Body of pancreas (tissue), 4 donors: ENCODE measurements at places on chromosomes 6 and 20.
A peak's percentile ranks its signal among the peaks of the same experiment; 100 is the strongest.

- DNase-seq, result no peak
These were observed 15.0 kb upstream of the TBX18 start for GRCh38 chr6:84779380-84779779.

- no peak for DNase-seq
These were observed 9.8 kb downstream of the MMUT start for GRCh38 chr6:49453221-49453620.

GRCh38 chr20:59933296-59933848 is at the start of gene SYCP2:
Gene SYCP2 (minus strand): TSS chr20:59933637. CDS start chr20:59922413, 11,224 bp downstream.
- DNase-seq, result peak; percentile 73

DNA sequence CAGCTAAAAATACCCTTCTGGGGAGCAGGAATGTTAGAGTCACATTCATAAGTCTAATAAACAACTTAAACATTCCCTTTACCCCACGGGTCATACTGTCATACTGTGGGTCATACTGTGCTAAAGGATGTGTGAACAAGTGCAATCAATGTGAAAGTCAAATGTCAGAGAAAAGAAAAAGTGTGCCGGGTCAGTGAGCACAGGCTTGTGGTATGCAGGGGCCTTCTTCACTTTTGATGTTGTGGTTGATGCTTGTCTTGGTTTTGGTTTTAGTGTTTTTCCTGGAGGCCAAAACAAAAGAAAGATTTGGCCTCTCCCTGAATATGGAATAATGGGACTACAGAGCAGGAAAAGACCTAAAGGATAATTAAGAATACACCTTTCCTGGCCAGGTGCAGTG is 267.9 kb upstream of the PLN start:
- no peak for DNase-seq

- peak; percentile 84 for DNase-seq
These were observed 67.4 kb downstream of the ZBTB2 start for GRCh38 chr6:151323791-151324487.

GRCh38 chr20:49832632-49833327 is 20.2 kb downstream of the SLC9A8 start:
- no peak for DNase-seq

- DNase-seq, result no peak
These were observed 158.4 kb upstream of the SIM1 start for GRCh38 chr6:100622907-100623692.

GRCh38 chr6:31579119-31579505 is 3.1 kb downstream of the LTB start:
- DNase-seq, result no peak

DNA sequence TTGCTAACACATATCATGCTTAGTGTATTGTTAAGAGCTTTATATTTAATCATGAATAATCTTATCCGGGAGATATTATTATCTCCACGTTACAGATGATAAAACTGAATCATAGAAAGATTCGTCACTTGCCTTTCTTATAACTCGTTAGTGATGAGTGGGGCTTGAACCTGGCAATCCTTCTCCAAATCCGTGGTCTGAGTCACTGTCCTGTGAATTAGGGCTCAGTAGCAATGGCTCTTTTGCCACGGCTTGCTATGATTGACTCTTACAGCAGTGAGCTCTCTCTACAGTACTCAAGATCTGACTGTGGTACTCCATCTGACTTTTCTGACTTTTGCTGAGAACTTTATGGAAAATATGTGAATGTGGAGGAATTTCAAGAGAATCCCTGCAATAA is 246.9 kb downstream of the PACRG start:
- DNase-seq, result no peak

- DNase-seq, result no peak
These were observed 19.9 kb downstream of the RALGAPA2 start for GRCh38 chr20:20692587-20692986.

DNA sequence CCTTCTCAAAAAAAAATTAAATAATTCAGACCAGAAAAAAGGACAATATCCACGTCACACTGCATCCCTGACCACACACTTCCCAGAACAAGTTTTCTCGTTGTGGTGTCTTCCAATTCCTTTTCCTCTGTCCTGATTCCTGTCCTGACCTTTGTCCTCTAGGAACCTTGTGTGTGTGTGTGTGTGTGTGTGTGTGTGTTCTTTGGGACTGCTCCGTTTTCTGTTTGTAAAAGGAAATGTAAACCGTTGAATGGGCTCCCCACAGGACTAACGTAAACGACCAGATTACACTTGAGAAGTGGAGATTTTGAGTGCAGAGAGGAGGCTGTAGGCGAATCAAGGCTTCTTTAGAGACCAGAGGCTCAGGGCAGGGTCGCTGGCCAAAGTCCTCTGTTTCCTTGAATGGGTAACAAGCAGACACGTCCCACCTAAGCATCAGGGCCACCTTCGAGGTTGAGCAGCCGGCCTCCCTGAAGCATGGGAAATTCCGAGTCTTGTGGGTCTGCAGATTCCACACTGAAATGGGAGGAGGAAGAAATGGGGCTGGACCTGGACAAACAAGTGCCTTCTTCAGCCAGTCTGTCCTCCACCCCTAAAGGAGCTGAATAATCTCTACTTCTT is 7.3 kb downstream of the ZBTB46 start:
- DNase-seq, result no peak

DNA sequence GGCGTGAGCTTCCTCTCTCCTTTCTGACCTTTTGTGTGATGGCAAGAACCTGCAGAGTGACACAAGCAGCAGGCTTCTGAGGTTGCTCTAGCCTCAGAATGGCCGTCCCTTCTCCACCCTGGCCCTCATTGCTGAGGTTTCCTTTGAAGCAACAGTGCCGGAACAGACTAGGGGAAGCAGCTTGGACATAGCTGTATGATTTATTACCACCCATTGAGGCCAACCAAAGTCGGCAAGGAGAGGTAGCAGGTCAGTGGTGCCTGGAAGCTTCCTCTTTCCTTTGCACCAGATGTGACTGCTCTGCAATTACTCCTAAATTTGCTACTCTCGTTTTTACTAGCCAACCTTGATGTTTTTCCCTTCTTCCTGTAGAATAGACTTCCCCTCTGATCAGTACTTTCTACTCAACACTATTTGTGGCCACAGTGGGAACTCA is 31.4 kb downstream of the PTPN1 start:
- DNase-seq, result no peak

- no peak for DNase-seq
These were observed 109.9 kb downstream of the UTRN start for GRCh38 chr6:144395014-144395413.

DNA sequence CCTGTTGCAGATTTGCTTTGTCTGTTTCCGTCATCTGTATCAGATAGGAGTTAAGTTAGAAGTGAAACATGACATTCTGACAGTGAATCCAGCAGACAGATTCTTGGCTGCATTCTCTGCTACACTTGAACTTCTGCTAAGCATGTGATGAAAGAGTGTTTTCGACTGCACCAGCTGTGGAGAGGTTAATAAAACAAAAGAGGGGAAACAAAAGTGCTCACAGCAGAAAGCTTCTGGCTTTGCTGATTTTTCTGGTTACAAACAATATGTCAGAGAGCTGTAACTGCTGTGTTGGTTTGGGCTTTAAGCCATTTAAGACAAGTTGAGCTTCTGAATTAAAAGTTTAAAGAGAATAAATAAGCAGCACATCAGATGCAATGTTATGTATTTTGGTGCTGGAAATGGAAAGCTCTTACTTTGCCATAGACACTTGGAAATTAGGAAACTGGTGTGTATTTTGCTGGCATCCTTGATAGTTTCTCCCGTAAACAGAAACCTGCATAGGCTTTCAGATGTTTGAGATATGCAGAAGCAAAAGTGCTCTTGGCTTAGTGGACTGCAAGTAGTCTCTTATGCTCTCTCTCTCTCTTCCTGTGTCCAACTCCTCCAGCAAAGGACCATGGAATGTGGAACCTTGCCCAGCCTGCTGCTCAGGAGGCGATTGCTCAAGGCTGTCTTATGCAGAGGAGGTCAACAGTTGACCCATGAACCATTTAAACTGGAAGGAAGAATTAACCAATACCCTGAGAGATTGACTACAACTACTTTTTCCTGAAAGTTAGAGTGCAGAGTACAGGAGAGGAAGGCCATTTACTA is 104.9 kb downstream of the RPS12 start:
- DNase-seq, result peak; percentile 35

GRCh38 chr6:128914051-128914450 is 31.1 kb downstream of the LAMA2 start:
- no peak for DNase-seq

DNA sequence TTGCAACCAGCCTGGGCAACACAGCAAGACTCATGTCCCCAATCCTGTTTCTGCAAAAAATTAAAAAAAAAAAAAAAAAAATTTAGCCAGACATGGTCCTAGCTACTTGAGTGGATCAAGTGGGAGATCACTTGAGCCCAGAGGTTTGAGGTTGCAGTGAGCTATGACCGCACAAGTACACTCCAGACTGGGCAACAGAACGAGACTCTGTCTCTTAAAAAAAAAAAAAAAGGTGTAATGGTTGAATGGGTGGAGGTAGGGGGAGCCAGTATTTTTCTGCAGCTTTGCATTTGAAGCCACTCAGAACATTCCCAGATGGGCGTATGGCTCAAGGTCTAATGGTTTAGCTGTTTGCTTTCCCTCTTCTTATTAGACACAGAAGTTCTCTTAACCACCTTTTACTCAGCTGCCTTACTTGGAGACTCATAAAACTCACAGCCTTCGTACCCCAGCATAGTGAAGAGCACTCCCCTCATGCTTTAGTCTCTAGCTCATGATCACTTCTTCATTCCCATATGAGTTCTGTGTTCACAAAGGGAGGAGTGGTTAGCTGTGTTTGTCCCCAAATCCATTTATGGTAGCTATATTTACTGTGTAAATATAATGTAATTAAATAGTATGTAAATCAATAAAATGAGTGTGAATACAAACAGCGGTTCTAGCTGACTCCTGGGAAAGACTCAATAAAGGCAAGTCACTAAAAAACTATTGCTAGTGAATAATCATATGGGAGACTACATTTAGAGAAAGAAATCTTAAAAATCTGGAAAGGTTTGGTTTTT is 9.0 kb downstream of the FKBP1A start:
- DNase-seq, result no peak

DNA sequence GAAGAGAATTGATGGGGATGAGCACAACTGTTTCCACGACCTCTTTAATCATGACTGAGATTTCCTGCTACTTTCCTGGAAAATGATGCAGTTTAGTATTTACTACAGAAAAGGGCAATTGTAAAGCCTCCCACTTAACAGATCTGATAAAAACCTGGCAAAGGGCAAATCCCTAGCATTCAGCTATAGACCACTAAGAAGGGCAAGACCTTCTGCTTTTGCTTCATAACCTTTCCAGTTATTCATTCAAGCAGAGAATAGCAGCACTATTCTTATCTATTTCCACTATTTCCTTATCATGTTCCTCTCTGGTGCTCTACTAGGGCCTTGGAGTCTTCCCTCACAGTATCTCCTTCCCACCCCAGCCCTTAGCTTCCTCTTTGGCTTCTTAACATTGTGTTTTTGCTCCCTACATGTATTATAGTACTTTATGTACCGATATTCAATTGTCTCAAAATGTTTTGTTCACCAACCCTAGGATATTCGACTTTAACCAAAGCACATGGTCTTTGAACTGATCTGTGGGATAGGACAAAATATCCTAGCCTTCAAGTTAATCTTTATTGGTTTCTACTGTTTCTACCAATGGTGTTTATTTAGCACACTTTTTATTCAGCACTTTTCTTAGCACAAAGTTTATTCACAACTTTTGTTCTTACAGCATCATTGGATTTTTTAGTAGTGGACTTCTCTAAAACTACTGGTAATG is 32.7 kb upstream of the MANEA start:
- DNase-seq, result no peak

DNA sequence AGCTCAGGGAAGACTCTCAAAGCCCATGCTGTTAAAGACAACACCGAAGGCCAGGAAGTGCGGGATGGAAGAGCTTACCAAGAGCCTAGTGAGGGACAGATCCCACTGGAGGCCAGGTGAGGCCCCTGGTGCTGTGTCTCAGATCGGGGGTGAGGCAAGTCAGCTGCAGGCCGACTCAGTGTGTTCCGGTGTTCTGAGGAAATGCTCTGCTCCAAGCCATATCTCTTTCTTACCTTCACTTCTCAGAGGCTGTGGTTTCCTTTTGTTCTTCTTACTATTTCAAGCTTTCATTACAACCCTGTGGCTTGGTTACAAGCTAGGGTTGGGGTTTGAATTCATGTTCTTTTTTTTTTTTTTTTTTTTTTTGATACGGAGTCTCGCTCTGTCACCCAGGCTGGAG is 114.3 kb upstream of the ZFP64 start:
- DNase-seq, result no peak

DNA sequence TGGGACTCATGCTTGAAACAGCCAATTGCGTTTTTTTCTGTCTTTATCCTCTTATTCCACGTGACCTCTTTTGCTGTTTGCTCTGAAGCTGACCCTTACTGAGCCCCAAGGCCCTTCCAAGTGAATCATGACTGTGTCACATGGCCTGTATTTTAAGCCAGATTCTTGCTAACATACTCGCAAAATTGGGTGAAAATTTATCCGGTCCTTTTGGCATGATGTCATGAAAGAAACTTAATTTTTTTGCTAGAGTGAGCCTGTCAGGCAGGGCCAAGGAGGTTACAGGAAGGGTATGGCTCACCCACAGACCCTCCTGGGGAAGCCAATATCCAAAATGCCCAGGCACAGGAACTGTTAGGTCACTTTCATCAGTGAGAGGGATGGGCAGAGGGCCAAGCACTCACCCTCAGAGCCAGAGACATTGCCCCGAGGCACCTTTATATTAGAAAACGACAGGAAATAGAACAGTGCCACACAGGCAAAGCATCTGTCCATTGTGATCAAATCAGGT is 296.7 kb downstream of the CDH26 start:
- DNase-seq, result peak; percentile 7
